AG04450 (cell line): ENCODE measurements at places on chromosomes 3 and 15. TPM values are rescaled to one million over a fixed set of nuclear protein-coding genes. Genes with fewer than 3 reads are reported as not detected.

DNA sequence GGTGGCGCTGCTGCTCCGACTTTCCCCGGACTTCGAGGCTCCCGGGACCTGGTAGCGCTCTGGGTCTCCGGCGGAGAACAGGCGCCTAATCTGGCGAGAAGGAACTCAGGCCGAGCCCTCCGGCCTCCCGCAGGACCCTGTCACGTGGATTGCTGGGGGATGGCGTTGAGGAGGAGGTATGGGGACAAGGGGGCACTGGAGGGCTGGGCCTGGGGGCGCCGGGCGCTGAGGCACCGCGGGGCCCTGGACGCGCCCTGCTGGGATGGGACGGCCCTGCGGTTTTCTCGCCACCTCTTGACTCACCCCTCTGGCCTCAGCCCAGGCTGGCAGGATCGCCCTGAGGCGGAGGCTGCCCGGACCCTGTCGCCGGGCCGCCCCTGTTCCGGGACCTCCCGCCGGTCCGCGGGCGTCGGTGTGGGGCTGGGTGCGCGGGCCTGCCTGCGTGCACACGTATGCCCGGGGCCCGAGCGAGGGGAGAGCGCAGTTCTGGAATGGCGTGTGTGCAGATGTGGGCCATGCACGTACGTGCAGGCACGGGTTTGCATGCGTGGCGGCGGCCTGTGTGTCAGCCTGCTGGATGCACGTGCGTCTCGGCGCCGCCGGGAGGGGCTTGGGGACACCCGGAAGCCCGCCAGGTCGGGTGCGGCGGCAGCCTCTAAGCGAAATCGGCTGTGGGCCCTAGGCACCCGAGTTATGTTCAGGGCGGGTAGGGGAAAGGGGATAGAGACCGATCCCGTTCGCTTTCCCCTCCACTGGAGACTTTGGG, 752 bp downstream of the C15orf39 start:
- DNase-seq: peak; percentile 59

- DNase-seq: no peak
Measured at GRCh38 chr3:55362210-55362960, 124.7 kb downstream of the WNT5A start.

DNA sequence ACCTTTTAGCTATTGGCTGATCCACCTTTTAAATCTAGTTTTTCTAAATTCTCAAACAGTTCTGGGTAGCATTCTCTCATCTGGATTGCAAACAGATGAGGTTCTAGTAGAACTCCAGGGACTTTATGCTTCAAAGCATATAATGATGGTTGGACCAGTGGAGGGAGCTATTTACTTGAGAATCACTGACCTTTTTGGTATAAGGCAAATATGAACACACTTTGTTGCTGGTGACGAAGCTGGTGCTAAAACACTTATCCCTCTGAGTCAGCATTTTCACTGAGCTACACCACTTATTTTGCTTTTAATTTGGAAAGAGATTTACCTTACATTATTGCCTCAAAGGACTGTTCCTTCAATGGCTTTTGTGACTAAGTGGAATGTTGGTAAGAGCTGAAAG, 58.6 kb upstream of the SLITRK3 start:
- DNase-seq: no peak

Gene C3orf62
- 2.3 TPM in 2 replicates for polyA plus RNA-seq

Gene P3H2
- polyA plus RNA-seq: 23.8 and 32.6 TPM in 2 replicates

DNA sequence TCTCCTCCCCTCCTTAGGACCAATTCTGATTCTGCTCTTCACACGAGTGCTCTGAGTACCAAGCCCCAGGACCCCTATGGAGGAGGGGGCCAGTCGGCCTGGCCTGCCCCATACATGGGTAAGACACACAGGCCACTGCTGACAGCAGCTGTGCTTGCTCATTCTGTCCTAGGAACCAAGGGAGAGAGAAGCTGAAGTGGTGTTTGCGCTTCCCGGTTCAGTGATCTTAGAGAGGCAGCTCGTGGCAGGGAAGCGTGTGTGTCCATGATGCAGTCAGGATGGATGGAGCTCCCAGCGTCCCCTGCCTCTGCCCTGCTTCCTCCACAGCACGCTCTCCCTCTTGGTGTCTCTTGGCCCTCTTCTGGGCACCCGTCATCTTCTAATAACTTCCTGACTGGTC, 77.6 kb downstream of the CRTC3 start:
- no peak for DNase-seq

Gene ZIC4
- not detected in 2 replicates for polyA plus RNA-seq

DNA sequence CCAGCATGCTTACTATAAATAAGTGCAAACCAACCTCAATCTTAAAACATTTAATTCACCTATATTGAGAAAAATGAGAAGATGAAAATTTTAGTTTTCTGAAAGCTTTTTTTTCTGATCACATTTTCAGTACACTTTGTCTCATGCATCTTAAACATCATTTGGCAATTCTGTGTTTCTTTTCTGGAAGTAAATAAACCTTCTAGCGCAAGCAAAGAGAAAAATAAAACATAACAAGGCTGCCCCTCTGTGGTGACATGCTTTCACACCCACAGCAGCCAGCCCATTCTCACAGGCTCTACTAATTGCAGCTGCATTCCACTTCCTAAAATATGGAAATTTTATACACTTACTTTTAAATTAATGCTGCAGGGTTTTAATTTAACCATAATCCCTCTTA, 90.1 kb downstream of the NEK10 start:
- DNase-seq: no peak

DNA sequence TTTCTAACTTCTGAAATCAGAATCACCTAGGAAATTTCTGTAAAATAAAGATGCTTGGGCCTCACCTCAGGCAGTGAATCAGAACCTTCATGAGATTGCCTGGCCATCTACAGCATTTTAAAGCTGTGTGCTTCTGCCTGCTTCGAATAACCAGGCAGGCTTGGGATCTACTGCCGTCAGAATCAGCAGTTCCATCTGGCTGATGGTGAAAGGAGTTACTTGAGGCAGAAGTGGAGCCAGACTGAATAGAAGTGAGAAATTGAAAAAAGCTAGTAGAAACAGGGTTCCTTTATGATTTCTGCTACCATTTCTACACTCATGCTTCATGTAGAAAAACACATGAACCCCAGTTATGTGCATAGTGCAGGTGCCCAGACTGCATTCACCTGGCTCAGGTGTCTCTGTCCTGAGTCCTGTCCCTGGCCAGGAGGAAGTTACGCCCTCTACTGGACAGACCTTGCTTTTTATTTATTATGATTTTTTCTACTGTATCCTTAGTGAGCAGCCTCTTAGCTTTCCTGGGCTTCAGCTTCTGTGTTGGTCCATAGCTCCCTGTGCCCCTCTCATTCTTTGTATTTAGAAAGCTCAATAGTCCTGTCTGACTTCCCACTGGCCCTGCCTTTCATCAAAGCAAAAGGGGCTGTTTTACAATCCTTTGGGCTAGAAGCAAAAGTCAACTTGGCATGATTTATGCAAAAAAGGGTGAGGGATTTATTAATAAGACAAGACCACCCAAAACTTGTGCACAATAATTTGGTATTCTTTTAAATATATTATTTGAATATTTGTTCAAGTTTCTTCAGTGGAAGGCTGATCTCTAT, 200.8 kb upstream of the GOLGA6L4 start:
- no peak for DNase-seq

DNA sequence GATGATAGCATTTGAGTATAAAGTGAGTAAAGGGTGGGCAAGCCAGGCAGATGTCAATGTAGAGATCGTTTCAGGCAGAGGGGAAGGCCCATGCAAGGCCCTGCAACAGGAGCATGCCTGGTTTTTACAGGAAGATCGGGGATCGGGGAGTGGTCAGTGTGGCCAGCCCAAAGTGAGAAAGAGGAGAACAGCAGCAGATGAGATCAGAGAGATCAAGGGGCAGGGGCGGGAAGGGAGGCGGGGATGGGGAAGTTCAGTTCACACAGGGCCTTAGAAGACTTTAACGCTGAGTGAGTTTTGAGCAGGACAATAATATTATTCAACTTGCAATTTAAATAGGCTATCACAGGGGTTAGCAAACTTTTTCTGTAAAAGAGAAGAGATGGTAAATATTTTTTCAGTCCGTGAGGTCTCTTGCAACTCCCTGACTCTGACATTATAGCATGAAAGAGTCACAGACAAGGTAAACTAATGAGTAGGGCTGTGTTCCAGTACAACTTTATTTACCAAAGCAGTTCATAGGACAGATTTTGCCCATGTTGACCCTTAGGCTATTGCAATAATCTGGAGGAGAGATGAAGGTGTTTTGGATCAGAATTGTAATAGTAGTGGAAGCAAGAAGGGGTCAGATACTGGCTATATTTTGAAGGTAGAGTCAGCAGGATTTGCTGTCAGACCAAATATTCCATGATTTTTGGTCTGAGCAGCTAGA, 12.4 kb upstream of the CD47 start:
- DNase-seq: no peak

Gene FETUB
- polyA plus RNA-seq: not detected in 2 replicates

DNA sequence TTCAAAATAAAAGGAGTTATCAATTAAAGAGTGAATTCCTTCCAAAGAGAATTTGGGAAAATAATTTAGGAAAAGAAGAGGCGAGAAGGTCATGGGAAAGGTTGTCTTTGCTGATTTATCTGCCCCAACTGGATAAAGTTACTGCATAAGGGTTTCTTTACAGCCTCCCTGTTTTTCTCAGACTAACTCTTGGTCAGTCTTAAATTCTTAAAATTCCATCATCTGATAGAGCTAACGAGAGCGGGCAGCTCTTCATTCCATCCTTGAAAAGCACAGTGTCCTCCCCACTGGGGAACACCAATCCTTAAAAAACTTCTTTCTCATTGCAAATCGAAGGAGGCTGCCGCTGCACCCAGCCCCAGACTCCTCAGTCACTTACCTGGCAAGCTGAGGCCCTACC, 107.2 kb downstream of the PGPEP1L start:
- no peak for DNase-seq

Gene TNK2
- 2.7 and 4.4 TPM in 2 replicates for polyA plus RNA-seq

- no peak for DNase-seq
Measured at GRCh38 chr15:68175526-68175925, 29.6 kb downstream of the CALML4 start.

DNA sequence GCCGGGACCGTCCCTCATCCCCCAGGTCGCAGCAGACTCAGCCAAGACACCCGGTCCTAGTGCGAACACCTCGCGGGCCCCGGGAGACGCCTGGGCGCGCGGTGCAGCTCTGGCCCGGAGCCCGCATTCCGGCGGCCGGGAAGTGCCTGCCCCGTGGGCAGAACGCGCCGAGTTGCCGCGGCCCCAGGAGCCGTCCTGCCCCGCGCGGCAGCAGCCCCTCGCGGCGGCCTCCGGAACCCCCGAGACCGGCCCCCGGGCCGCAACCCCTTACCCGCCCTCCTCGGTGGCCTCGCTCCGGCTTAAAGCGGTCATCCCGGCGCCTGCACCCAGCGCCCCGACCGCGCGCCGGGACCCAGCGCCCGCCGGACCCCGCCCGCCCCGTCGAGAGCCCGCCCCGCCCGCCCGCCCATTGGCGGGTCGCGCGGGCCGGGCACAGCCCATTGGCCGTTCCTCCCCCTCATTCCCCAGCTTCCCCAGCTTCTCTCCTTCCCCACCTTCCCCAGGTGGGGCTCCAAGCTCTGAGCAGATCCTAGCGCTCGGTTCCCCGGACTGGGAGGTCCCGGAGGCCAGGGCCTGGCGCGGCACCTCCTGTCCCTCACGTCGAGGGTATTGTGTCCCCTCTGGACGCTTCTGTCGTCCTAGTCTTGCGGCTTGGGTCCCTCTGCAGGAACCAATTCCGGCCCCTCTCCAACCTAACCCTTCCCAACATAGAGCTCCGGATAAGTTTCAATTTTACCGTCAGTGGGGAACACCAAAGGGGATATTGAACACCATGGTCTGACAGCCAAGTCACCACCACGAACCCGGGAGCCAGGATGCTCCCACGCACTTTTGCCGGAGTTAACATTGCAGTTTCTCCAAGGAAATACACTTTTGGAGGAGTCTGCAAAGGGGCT, at the start of gene GRAMD2A:
TSS of gene GRAMD2A (minus strand) at position 328 of the 896 bp plus-strand sequence.
- no peak for DNase-seq

DNA sequence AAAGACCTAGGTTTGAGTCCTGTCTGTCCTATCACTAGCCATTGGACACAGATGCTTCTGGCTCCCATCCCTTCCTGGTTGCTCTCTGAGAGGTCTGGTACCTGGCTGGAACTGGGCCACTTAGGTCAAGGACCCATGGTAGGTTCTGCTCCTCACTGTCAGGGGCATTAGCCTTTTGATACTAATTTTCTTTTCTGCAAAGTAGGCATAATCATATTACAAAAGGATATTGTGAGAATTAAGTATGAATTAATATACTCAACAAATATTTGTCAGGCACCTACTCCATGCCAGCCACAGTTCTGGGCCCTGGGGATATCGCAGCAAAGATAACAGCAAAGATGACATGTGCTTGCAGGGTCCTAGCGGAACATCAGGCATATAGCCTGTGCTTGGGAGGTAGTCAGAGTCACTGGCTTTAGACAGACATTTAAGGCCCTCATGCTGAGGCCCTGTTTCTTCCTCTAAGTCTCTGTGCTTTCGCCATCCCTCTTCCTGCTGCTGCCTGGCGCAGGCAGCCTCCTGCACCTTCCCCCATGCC, 25.6 kb upstream of the LCTL start:
- DNase-seq: no peak

- no peak for DNase-seq
Measured at GRCh38 chr3:143170676-143171075, 51.1 kb downstream of the CHST2 start.

Gene SLC12A1
- polyA plus RNA-seq: not detected in 2 replicates

Gene SEMA4B
- polyA plus RNA-seq: 13.5 and 17.9 TPM in 2 replicates

GRCh38 chr15:82934100-82934880, 18.2 kb downstream of the HOMER2 start:
- no peak for DNase-seq

Gene CLDND1
- 102 and 129 TPM in 2 replicates for polyA plus RNA-seq

- DNase-seq: no peak
Measured at GRCh38 chr3:149592758-149593240, 65.0 kb downstream of the WWTR1 start.

DNA sequence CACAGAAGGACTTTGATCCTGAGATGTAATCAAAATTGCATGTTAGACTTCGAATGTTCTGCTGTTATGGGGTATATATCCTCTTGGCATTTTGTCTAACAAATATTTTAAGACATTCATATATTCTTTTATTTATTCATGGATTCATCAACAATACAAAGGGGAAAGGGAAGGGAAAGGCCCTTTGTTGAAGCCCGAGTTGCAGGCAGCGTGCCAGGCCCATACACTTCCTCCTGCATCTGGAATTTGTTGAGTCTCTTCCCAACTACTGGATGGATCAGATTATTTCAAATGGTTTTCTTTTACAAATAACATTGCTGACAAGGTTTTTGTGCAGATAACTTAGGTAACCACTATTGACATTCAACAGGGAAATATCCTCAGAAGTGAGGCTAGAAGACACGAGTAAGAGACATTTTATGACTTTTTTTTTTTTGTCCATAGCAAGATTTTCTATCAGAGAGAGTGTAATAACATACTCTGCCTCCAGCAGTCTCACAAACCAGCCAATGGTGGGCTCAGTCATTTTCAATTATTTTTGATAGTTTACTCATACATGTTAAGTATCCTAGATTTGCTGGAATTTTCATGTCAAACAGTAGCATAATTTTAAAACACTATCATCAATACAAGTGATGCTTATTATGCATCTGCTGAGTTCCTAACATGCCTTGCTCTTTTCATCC, 94.3 kb downstream of the RPL39L start:
- no peak for DNase-seq

Gene COMMD4
- 52.4 and 73.4 TPM in 2 replicates for polyA plus RNA-seq

- no peak for DNase-seq
Measured at GRCh38 chr3:134718726-134719125, 67.9 kb upstream of the KY start.
